ENCODE measurements at places on chromosomes 7 and 10. TPM values are rescaled to one million over a fixed set of nuclear protein-coding genes. Genes with fewer than 3 reads are reported as not detected.

Gene SLC16A12
- total RNA-seq: not detected

Gene TAS2R4
- total RNA-seq: 1.0 TPM

Gene AKR1C8
- not detected for total RNA-seq

Gene ANXA11
- total RNA-seq: 304 TPM

Gene SP4
- total RNA-seq: 32.7 TPM

Gene LHFPL3
- total RNA-seq: not detected

Gene GLCCI1
- 20.9 TPM for total RNA-seq

Gene ZNF775
- total RNA-seq: 4.4 TPM

Gene SLIT1
- 0.99 TPM for total RNA-seq

Gene SMKR1
- total RNA-seq: 1.7 TPM

Gene BHLHA15
- not detected for total RNA-seq

Gene GAD2
- total RNA-seq: not detected

Gene HOXA7
- total RNA-seq: not detected

Gene DGKB
- not detected for total RNA-seq

Gene TEX47
- not detected for total RNA-seq

Gene TRPV6
- 0.09 TPM for total RNA-seq

Gene INHBA
- total RNA-seq: 0.77 TPM

Gene TMEM225B
- total RNA-seq: 0.76 TPM

Gene SEM1
- 15.3 TPM for total RNA-seq

Gene PIP
- total RNA-seq: not detected

Gene WASHC2A
- total RNA-seq: 30.8 TPM

Gene TMEM196
- not detected for total RNA-seq

Gene CNTNAP2
- not detected for total RNA-seq

Gene LOXL4
- not detected for total RNA-seq

Gene AQP1
- 0.11 TPM for total RNA-seq

Gene FXYD4
- not detected for total RNA-seq

Gene HMX3
- total RNA-seq: not detected

Gene RBM48
- 22.3 TPM for total RNA-seq

Gene TSPAN33
- total RNA-seq: 4.2 TPM

All from activated naive CD4-positive, alpha-beta T cell treated with anti-CD3 and anti-CD28 coated beads, Interleukin-2, amount 50 U/mL, for 72 hours (primary cell).